LNCaP clone FGC (cell line): ENCODE measurements at places on chromosomes 1 and 21.
A peak's percentile ranks its signal among the peaks of the same experiment; 100 is the strongest.

- DNase-seq: no peak
Measured at GRCh38 chr1:67429528-67430357, 459 bp downstream of the SERBP1 start.

- DNase-seq: peak; percentile 75
Measured at GRCh38 chr1:108034396-108034795, 69.4 kb upstream of the VAV3 start.

DNA sequence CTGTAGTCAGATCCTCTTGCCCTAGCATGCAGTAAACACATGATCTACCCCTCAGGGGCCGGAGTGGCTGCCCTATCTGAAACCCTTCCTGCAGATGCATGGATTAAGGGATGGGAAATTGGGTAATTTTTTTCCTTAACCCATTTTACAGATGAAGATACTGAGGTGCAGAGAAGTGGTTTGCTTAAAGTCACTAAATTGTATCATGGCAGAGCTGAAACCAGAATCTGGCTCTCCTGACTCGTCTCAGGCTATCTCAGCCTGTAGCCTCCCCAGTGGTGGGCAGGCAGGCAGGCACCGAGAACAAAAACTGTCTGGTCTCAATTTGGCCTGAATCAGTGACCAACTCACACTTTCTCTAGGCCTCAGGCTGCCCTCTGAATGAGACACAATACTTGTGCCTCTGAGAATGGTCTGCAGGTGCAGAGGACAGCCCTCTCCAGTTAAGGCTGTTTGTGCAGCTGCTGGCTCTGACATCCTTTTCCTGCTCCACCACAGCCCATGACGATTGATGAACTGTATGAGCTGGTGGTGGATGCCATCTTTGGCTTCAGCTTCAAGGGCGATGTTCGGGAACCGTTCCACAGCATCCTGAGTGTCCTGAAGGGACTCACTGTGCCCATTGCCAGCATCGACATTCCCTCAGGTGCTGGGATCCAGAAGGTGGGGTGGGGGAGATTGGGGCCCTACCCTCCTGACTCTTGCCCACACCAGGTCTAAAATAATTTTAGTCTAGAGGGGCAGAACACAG is 1.5 kb downstream of the NAXE start:
- DNase-seq: no peak

DNA sequence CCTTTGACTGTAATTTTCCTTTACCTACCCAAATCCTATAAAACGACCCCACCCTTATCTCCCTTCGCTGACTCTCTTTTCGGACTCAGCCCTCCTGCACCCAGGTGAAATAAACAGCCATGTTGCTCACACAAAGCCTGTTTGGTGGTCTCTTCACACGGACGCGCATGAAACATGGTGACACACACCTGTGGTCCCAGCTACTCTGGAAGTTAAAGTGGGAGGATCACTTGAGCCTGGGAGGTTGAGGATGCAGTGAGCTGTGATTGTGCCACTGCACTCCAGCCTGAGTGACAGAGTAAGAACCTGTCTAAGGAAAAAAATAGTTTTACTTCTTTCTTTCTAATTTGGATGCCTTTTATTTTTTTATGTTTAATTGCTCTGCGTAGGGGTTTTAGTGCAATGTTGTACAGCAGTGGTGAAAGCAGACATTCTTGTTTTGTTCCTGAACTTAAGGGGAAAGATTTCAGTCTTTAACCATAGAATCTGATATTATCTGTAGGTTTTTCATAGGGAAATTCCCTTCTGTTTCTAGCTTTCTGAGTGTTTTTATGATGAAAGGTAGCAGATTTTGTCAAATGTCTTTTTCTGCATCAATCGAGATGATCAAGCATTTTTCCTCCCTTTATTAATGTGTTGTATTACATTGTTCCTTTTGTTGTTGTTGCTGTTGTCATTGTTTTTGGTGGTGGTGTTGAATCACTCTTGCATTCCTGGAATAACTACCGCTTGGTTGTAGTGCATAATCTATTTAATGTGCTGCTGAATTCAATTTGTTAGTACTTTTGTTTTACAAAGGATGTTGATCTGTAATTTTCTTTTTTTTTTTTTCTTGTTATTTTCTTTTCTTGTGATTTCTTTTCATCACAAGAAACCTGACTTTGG is 497.4 kb downstream of the DISC1 start:
- DNase-seq: no peak

DNA sequence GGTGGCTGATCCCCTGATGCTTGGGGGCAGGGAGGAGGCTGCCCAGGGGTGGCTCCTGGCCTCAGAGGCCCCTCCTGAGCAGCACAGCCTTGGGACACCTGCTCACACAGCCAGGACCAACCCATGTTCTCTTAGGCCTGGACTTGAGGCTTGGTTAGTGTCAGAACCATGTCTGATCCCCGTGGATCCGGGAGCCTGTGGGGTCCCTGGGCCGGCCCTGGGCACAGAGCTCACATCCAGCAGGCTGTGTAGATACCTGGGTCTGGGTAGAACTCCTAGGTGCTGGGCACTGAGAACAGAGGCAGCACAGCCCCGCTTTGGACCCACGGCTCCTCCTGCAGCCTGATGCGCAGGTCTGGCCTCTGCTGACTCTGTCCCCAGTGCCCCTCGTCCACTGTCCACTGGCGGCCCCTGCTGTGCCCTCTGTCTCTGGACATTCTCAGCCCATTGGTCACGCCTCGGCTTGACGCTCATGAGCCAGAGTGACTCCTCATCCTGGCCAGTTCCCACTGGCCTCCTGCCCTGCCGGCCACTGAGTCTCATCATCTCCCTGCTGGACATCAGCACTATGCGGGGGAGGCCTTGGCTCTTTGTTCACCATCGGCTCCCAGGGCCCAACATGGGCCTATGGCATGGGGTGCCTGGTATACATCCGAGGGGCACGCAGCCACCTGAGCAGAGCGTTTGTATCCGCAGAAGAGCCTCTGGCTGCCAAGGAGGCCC is 70.2 kb downstream of the TRIM11 start:
- no peak for DNase-seq
